ENCODE measurements at places on chromosomes 12 and 14.

- DNase-seq = no peak
Observed at GRCh38 chr12:1885599-1886245, 32.7 kb downstream of the CACNA2D4 start.

DNA sequence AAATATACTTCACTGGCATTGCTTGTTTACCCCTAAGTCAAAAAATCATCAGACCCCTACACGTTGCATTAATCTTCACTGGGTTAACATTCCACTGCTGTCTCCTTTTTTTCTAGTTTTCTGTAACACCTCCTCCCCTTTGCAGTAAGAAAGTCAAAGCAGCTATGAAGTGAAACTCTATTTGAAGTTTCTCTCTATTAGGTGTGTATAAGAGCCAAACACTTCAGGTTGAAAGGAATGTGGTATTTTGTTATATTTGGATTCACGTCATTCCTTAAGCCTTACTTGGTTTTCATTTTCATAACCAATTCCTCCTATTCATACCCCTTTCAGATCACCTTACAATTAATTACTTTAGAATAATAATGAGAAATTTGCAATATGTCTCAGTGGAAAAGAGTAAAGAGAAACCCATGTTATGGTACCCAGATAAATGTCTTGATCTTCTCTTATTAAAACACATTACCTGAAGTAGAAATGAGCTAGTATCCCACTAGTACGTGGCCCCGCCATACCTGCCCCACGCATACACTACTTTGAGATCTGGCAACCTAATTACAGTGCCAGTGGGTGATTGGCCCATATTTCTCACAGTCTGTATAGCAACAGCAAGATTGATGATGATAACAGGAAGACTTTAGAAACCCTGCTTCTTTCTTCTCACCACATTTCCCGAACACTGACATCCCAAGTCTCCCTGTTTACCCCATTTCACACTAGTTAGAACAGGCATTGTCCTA is 236.4 kb upstream of the RGS6 start:
- DNase-seq = no peak

- no peak for DNase-seq
Observed at GRCh38 chr12:7297865-7298264, 6.0 kb upstream of the ACSM4 start.

- DNase-seq = no peak
Observed at GRCh38 chr14:29941401-29941800, 13.8 kb upstream of the PRKD1 start.

DNA sequence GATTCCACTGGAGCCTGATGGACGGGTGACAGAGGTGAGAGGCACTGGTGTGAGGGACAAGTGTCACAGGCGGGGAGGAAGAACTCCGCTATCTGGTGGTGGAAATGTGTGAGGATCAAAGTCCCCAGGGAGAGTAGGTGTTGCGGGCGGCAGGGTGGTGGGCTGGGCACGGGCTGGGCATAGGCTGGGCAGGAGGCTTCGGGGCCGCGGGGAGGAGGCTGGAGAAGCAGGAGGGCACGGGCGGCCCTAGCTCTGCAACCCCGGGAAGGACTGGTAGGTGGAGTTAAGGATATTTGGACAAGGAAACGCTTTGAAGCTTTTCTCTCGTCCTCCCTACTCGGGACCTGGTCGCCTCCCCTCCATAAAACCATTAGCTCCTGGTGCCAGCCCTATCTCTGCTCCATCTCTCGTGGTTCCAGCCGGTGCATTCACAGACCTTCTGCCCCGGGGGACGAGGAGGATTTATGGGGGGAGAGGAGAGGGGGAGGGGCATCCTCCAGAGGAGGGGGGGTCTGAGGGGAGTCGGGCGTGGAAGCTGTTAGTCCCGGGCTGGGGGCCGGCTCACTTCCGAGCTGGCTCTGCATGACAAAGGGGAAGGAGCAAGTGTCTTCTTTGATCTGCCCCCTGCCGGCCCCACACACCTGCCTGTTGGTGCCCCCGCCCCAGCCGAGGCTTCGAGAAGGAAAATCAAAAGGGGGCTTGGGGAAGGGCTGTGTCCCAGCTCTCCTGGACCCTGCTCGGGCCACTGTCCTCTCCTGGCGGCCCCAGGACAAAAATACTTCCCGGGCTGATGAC is 504 bp downstream of the WNT5B start:
- no peak for DNase-seq

All from stimulated activated CD8-positive, alpha-beta memory T cell treated with anti-CD3 and anti-CD28 coated beads, Interleukin-12 subunit alpha, Interleukin-12 subunit beta, amount 100 ng/mL, for 4 hours (primary cell).